ENCODE measurements at places on chromosomes 16 and 17.

GRCh38 chr17:75194879-75195278 is 10.6 kb upstream of the NUP85 start:
- DNase-seq = no peak

GRCh38 chr17:14845591-14846281 is 419.4 kb downstream of the PMP22 start:
- no peak for DNase-seq

- DNase-seq = no peak
These were observed 230.9 kb downstream of the MRTFB start for GRCh38 chr16:14302031-14302398.

GRCh38 chr17:73787076-73788059 is 143.1 kb upstream of the SDK2 start:
- no peak for DNase-seq

- DNase-seq = no peak
These were observed 49.4 kb downstream of the ZZEF1 start for GRCh38 chr17:4093456-4093855.

DNA sequence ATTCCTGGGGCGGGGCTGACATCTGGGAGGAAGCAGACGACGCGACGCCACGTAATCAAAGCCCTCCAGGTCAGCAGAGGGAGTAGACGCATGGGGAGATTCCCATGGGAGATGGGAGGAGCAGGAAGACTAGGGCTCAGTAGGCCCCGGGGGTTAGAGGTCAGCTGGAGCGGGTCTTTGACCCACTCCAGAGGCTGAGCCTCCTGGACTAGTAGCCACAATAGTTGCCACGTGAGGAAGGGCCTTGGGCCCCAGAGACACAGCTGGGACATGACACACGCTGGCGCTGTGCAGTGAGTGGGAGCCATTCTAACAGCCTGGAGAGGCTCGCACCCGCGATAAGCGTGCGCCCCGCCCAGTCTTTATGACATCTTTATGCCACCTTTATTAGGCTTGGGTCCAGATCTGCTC is 95.7 kb upstream of the AMZ2 start:
- DNase-seq = no peak

DNA sequence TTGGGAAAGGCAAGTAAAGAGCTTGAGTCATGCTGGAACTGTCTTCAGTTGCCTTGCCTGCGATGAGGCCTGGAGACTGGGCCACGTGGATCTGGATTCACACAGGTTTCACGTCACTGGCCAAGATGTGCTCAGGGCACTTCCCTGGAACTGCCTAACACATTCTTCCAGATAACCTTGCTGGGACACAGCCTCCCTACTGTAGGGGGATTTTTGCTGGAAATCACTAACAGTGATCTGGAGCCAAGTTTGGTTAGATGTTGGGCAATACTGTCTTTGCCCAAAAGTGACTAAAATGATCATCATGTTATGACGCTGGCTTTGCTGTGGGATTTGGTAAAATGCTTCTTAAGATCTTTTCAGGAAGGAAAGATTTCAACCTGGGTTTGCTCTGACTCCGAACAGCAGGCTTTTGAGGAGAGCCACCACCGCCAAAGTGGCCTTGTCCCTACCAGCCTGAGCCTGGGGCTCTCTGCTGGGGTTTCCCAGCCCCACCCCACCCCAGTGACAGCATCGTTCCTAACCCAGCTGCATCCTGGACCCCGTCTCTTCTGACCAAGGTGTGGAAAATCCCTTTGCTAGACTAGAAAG is 14.7 kb downstream of the C1QTNF1 start:
- DNase-seq = no peak

DNA sequence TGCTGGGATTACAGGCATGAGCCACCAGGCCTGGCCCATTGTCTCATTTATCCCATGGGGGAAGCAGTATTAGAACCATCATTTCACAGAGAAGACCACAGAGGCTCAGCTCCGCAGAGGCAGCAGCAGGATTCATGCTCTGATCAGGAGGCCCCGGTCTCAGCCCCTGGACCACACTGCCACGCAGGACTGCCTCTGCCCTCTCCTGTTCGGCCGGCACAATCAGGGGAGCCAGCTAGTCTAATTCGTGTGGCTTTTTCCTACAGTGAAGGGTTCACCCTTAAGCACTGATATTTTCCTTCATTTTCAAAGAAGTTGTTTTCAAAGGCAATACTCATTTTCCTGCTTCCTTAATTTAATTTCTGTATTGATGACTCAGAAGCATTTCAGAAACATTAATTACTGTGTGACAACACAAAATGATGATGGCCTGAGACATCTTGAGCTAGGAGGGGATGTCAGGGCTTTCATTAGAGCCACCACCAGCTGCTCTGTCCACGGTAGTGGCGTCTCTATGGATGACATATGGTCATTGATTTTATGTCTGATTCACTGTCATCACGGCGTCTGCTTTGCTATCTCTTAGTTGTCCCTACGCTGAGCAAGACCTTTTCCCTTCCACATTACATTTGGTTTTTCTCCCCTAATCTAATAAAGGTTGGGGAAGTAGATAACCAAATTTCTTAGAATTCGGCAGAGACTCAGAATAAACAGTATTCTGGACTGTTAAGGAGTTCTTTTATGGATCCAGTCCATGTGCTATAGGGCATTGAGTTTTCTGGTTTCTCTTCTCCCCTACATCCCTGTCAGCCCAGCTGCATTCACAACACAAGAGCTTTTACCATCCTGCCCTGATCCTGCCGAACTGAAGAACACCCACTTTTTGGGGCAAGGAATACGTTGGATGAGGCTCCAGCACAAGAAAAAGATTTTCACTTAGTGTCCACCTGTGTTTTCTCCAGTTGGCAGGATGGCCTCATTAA is 314.0 kb downstream of the SLC39A11 start:
- DNase-seq = no peak

DNA sequence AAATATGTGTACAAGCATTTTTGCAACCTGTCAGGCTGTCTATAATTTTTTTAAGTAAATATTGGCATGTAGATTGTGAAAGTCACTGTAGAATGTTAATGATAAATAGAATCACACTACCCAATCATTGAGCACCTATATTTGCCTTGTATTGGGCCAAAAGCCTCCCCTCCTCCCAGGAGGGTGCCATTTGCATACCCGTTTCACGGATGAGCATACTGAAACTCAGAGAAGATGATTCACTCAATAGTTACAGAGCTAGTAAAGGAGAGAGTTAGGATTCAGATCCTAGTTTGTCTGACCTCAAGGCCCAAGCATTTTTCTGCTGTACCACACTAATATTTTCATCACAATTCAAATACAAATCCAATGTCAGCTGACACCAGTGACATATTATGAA is 299.7 kb upstream of the CDH11 start:
- DNase-seq = no peak

DNA sequence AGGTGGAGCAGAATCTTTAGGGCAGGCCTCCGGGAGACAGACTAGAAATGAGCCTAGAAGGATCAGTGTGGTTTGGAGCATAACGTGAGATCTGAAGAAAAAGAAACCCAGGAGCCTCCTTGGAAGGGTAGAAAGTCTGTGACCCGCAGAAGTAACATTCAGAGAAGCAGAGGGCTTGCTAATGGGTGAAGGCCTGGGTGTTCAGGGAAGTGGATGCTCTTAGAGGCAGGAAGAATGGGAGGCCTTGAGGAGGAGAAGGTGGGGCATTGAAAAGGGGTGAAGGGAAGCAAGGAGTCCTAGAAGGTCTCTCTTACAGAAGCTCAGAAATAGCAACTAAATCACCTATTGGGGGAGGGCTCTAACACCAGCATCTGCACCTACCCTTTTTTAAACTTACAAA is 20.3 kb downstream of the GPT2 start:
- DNase-seq = no peak

DNA sequence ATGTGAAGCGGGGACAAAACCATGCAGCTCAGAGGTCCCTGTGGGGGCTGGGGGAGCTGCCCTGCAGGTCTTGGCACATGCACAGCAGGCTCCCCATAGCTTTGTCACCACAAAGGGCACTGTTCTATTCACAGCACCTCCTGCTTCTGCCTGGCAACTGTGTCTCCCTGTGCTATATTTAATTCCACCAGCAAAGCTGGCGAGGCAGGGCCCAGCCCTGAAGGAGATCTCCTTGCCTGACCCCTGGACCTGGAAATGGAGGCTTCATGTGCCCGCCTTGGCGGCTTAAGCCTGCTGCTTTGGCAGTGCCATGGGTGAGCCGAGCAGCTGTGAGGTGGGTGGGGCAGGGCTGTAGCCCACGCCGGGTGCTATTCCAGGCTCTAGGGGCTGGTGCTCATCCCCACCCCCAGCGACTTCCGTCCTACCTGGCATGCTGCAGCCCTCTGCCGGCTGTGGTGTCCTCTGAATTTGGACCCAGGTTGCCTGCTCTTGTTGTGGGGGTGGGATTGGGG is 6.8 kb downstream of the LDHD start:
- no peak for DNase-seq

DNA sequence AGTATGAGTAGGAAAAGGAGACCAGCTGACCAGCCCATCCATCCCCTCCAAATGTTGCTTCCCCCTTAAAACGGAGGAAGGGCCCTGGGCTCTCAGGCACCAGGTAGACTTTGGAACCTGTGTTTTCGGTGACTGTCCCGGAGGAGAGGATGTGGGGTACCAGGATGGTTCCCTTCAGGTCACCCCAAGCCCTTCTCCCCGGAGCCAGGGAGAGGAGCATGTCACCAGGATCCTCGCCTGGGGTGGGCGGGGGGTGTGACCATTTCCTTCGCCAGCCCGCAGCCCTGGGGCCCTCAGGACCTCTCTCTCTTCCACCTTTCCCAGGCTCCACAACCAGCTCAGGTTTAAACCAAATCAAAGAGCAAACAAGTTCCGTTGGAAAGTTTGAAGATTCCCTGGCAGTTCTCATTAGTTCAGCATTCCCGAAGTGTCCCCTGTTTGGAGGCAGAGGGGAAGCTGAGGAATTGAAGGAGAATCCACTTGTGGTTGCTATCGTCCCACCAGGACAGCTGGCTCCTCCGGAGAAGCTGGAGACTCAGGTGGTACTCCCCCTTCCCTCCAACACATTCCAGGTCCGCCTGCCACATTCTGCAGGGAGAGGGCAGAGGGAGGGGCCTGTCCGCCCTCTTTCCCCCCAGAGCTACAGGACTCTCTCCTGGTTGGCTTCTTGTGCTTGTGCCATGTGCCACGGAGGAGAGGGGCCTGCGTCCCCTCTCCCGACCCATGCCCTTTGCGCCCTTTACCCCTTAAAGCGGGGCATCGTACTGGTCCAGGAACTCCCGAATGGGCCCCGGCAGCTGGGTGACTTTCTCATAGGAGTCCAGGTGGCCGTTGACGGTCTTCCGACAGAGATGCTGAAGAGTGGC is 2.0 kb downstream of the SOCS3 start:
- no peak for DNase-seq

DNA sequence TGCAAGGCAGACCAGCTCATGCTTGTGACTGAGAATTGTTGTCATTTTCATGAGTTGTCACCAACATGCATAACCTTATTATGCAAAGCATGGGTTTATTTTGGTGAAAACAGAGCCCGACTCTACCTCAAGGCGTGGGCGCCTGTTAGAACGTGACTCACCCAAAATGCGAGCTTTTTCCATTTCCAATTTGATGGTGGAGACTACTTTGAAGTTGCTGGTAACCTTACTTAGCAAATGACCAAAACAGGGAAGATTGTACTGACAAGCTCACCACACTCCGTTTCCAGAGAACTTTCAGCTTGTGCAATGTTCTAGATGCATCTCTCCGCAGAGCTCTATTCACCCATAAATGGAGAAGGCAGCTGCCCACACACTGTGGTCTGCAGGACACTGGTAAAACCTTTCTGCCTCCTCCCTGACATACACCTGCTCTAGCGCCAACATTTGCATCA is 284.5 kb downstream of the MAF start:
- no peak for DNase-seq

DNA sequence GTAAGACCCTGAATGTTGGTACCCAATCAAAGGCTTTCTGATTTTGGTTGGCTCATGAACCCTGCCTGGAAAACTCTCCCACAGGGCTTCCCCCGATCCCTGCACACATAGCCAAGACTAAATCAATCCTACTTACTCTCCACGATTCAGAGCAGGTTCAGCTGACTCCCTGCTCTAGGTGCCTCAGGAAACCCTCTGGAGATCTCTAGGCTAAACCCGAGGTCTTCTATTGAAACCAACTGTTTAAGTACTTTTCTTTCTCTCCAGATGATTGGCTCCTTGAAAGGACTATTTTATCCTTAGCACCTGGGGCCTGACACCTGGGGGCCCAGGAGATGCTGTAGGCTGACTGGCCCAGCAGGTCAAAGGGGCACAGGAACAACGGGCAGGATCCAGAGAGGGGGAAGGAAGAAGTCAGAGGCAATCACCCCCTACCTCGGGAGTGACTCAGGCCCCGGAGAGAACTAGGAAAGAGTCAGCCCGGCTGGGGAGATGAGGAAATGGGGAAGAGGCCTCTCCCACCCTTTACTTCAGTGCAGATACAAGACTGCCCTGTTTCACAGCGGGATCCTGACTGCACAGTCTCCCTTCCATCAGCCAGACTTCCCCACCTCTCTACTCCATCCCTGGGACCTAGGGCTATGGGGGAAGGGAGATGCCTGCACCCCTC is 2.0 kb downstream of the TBC1D10B start:
- DNase-seq = no peak

DNA sequence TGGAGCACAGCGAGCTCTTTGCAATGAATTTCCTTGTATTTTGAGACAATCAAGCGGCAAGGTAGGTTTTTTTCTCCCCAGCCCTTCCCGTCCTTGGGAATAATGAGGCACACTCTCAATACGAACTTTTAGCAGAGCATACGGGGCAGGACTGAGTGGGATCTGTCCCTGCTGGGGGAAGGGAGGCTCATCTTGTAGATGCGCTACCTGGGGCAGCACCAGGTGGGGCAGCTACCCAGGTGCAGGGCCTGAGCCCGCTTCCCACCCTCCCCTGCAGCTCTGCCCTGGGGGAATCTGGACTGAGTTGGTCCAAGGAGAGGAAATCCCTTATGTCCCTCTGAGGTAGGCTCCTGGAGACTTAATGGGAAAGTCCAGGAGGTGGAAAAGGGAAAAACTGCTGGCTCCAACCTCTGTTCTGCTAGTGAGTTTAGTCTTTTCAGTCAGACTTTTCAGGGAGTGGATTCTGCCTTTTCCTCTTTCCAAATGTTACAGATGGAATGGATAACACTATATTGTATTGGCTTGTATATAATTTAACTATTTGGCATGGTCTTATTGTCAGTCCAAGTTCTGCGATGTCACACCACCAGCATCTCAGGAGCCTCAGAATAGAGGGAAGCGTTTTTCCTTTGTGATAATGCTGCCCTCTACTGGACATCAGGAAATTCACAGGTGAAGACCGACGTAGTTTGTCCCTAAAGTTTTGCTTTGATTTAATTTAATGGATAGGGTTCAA is 9.6 kb upstream of the CES1 start:
- DNase-seq = peak; percentile 35

DNA sequence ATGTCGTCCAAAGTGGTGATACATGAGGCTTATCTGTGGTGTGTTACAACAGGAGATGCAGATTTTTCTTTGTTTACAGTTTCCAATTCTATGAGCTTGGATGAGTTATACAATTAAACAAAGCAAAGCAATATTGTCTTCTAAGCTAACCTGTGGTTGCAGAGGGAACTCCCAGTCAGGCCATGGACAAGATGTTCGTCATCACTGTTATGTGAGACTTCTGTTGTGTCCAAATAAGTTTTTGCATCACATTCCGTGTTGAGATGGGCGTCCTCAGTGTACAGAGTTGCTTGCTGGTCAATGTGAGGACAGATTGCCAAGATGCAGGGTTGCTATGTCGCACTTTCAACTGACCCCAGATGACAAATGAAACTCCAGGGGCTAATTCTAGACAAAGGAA is 189.3 kb downstream of the IRF8 start:
- no peak for DNase-seq

GRCh38 chr17:19237389-19238166 is 412 bp downstream of the EPN2 start:
- DNase-seq = peak; percentile 51

All from effector memory CD8-positive, alpha-beta T cell (primary cell).